D721Med (cell line): ENCODE measurements at places on chromosomes 11 and 22.

- no peak for DNase-seq
These were observed 1000.4 kb downstream of the OPCML start for GRCh38 chr11:132531921-132532320.

GRCh38 chr11:121426476-121427399 is 25.4 kb upstream of the SORL1 start:
- DNase-seq = no peak

GRCh38 chr11:3815845-3816244 is 7.5 kb downstream of the PGAP2 start:
- DNase-seq = no peak

- no peak for DNase-seq
These were observed 34.4 kb upstream of the HEPHL1 start for GRCh38 chr11:93986716-93987115.

GRCh38 chr11:121105481-121106195 is 4.6 kb downstream of the TECTA start:
- DNase-seq = no peak

DNA sequence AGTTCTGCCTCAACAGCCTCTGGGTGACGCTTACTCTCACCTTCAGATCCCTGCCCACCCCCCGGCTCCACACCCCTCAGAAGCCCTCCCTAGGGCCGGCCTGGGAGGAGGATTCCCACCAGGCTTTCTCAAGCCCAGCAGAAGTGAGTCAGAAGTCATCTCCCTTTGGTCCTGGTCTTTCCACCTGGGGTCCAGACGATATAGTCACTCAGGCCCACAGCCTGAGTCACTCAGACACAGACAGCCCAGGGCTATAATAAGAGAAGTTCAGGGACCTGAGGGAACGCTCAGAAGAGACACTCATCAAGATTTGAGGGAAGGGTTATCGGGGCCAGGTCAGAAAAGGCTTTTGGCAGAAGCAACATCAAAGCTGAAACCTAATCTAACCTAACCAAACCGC is 127.1 kb downstream of the SPATA19 start:
- DNase-seq = no peak
